D721Med (cell line): ENCODE measurements at places on chromosomes 16 and 17.

- no peak for DNase-seq
These were observed 74.1 kb downstream of the ASIC2 start for GRCh38 chr17:33218698-33219601.

- DNase-seq = no peak
These were observed 689 bp upstream of the TBC1D24 start for GRCh38 chr16:2473999-2474876.

GRCh38 chr17:4479340-4479981, 19.2 kb upstream of the SPNS2 start:
- no peak for DNase-seq

- DNase-seq = no peak
These were observed 145.3 kb upstream of the LHX1 start for GRCh38 chr17:36791942-36792475.

DNA sequence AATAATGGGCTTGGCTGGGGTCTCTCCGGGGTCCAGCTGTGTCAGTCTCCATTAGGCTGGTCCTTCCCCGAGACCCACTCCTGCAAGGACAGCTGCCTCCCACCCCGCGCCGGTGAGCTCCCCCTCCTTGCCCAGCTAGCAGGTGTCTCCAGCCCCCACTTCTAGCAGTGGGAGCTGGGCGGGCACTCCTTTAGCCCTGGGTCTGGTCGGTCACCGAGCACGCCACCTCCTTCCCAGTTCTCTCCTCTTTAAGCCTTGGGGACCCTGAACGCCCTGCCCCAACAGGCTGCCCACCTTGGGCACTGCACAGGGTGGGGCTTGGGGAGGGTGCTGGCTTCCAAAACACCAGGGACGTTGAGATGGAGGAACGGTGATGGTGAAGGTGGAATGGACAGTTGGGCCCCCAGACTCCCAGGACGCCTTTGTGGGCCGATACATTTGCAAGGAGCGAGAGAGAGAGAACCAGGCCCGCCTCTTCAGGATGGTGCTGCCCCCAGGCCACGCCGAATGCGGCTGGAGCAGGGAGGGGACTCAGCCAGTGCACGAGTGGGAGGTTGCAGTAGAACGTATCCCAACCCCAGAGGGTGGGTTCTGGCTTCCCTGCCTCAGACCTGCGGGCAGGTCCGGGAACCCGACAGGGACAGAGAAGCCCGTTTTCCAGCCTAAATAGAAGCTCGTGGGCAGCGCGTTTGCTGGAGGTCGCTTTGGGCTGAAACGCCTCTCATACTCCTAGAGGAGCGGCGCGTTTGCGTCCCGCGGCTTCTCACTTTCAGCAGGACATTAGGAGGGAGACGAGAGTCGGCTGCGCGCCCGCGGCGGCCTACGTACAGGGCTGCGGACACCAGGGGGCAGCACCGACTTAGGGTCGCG, 10.7 kb downstream of the TBX2 start:
- DNase-seq = no peak

GRCh38 chr17:66712453-66712852, 122.5 kb upstream of the CACNG5 start:
- no peak for DNase-seq

DNA sequence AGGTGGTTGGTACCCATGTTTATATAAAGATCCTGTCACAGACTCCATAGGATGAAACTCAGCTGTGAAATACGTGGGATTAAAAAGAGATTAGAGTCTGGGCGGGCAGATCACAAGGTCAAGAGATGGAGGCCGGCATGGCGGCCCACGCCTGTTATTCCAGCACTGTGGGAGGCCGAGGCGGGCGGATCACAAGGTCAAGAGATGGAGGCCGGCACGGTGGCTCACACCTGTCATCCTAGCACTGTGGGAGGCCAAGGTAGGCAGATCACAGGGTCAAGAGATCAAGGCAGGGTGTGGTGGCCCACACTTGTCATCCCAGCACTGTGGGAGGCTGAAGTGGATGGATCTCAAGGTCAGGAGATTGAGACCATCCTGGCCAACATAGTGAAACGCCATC, 3.9 kb downstream of the ANAPC11 start:
- no peak for DNase-seq

GRCh38 chr17:1267471-1267943, 2.7 kb upstream of the BHLHA9 start:
- no peak for DNase-seq

DNA sequence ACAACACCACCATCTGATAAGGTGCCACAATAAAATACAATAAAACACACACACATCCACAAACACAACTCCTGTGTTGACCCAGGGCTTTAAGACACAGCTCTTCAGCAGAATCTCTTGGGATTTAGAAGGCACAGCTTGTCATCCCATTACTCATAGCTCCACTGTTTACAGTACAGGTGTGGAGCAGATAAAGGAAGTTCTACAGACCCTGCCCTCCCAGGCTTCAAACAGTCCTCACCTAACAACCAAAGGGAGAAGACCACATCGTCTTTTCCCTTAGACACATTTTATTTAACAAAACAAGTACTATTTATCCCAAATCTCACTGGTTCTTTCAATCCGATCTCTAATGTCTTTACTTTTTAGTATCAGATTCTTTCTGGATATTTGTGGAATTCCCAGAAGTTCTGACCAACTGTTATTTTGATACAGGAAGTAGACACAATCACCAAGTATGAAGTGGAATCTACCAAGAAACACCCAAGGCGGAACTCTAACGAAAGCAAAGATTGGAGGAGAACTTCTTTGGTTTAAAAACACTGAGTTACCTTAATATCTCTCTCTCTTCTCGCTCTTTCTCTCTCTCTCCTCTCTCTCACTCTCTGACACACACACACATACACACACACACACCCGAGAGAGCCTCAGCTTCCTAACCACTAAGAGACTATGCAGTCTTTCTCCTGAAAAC, 46.1 kb downstream of the CYTH1 start:
- DNase-seq = no peak

DNA sequence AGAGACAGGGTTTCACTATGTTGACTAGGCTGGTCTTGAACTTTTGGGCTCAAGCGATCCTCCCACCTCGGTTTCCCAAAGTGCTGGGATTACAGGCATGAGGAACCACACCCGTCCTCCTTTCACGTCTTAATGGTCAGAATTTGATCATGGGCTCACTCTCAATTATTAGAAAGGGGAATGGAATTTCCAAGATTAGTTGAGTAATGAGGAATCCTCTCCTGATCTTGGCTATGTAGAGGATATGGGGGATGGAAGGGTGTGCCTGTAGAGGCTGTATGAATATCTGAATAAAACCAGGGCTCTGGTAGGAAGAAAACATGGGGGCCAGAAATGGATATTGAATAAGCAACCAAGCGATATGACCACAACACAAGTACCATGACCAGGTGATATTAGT, 25.9 kb upstream of the SMURF2 start:
- DNase-seq = no peak

GRCh38 chr16:16096121-16096857, 127.0 kb downstream of the ABCC6 start:
- no peak for DNase-seq

- no peak for DNase-seq
These were observed 7.4 kb downstream of the RAD51C start for GRCh38 chr17:58699771-58700170.

DNA sequence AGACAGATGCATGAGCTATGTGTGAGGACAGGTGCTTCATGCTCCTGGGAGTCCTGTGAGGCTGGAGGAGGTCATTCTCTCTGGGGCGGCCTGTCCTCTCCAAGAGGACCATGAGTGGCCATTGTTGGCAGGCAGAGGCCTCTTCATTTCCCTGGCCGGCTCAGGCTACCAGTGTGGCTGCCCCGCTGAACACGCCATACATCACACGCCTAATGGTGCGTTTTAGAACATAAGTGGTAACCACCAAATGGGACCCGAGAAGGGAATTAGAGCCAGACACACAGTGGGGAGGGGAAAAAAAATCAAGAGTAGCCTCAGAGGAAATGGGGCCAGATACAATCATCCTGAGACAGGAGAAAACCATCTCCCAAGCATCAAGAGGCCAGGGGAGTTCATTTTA, 140.0 kb downstream of the SPACA3 start:
- no peak for DNase-seq

DNA sequence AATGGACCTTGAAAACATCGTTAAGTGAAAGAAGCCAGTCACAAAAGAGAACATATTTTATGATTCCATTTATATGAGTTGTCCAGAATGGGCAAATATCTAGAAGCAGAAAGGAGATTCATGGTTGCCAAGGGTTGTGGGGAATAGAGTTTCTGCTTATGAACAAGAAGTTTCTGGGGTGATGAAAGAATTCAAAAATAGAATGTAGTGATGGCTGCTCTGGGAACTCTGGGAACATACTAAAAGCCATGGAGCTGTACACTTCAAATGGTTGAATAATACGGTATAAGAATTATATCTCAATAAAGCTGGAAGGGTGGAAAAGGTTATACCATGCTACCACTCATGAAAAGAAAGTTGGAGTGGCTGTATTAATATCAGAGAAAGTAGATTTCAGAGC, 18.5 kb downstream of the AKTIP start:
- DNase-seq = no peak

DNA sequence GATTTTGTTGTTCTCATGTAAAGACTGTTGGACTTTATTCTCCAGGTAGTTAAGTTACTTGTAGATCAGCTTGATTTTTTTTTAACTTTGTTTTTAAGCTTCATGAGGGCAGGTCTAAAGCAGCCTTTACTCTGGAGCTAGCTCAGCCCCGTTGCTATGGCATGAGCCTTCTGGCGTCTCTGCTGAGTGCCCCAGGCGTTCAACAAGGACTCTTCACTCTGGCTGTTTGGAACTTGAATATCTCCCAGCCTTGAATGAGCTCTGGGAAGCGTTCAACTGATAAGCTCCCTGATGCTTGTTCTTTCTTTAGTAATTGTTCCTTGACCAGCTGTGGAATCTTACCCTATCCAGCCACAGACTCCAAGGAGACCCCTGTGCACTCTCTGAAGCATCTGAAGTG, 82.3 kb downstream of the GNAO1 start:
- DNase-seq = no peak

- no peak for DNase-seq
These were observed 2.1 kb upstream of the PYCR1 start for GRCh38 chr17:81939218-81939617.

DNA sequence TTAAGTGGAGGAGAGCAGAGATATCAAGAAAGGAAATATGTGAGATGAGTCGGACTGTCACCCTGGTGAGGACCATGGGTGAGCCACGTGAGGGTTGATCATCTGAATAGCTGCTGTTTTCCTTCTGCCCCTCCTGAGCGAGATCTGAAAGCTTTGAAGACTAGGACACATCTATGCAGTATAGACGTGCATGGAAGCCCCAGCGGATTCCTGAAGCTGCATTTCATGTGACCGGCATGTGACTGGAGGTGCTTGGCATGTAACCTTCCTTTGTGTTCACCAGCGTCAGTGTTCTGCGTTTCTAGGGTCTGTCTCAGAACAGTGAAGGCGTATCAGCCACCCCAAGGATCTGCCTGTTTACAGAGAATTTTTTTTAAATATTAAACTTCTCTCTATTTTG, 75.1 kb downstream of the MSI2 start:
- no peak for DNase-seq

DNA sequence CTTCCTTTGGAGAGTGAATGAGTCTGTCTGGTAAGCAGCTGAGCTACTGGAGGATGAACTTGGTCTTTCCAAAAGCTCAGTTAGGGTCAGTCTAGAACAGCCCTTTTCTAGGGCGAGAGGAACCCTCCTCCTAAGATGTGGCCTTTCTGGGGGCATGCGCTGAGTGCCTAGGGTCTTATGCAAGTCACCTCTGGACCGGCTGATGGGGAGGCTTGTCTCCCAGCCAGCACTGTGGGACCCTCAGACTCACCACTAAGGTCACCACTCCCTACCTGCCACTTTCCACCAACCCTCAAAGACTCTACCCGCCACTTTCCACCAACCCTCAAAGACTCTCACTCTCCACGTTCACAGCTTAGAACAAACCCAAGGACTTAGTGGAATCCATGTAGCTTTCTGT, 26.8 kb downstream of the LMF1 start:
- no peak for DNase-seq
